ENCODE measurements at places on chromosomes 16 and 17.

DNA sequence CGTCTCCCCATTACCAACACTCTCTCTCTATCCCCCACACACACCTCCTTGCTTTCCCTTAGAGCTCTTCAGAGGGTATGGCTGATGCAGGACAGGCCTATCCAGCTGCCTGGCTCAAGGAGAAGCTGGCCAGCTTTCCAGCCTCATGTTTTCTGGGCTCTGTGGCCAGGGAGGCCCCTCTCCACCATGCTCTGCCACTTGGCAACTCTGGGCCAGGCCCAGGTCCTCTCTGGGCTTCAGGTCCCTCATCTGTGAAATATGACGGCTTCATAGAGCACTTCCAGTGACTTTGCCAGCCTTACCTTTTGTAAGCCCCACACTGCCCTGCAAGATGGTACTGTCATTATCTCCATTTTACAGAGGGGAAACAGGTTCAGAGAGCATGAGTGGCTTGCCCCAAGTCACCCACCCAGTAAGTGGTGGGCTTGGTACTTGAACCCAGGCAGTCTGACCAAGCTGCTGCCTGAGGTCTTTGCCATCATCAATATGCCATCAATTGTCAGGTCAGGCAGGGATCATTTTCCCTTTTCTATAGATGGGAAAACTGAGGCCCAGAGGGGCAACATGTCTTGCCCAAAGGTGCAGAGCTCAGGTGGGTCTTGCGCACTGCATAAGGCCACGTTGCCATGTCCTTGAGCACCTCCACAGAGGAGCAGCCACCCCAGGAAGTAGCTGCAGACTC lies 548 bp upstream of the ADGRG5 start:
- DNase-seq = no peak

DNA sequence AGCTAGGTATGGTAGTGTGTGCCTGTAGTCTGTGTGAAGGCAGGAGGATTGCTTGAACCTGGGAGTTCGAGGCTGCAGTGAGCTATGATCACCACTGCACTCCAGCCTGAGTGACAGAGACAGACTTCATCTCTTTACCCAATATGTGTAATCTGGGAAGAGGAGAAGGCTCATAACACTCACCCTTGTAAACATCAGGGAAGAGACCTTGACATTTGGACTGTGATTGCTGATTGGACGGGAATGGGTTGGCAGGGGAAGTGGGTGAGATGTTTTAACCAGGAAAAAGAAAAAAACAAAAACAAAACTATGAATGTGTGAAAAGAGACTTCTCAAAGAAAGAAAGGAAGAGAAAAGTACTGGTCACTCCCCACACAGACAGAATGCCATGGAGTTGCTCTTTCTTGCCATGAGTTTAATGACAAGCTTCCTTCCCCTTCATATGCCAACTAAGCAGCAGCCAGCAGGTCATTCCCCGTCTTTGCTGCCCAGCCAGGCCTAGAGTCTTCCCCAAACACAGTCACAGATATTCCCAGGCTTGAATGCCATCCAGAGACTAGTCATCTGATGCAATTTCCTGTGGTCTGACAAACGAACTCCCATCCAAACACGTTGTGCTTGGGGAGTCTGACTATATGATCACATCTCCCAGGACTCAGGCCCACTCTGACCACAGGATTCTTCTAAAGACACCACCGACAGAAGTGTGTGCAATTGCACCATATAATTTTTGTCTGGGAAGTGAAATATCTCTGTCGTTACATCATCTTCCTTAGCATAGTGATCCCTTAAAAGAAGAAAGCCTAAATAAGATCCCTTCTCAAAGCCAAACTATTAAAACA lies 3.6 kb upstream of the XAF1 start:
- DNase-seq = no peak

GRCh38 chr17:794876-795275 lies 12.7 kb downstream of the MRM3 start:
- DNase-seq = peak; percentile 27

GRCh38 chr17:67244431-67245072 lies 444 bp downstream of the HELZ start:
- DNase-seq = no peak
